ENCODE measurements at places on chromosomes 7 and 10.

- DNase-seq, result no peak
Measured at GRCh38 chr10:18202680-18203460, 62.6 kb downstream of the CACNB2 start.

DNA sequence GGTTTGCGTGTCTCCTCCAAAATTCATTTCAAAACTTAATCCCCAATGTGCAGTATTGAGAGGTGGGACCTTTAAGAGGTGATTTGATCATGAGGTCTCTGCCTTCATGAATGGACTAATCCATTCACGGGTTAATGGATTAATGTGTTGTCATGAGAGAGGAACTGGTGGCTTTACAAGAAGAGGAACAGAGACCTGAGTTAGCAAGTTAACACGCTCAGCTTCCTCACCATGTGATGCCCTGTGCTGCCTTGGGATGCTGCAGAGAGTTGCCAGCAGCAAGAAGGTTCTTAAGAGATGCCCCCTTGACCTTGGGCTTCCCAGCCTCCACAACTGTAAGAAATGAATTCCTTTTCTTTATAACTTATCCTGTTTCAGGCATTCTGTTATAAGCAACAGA, 3.7 kb upstream of the TCTN3 start:
- DNase-seq, result no peak

DNA sequence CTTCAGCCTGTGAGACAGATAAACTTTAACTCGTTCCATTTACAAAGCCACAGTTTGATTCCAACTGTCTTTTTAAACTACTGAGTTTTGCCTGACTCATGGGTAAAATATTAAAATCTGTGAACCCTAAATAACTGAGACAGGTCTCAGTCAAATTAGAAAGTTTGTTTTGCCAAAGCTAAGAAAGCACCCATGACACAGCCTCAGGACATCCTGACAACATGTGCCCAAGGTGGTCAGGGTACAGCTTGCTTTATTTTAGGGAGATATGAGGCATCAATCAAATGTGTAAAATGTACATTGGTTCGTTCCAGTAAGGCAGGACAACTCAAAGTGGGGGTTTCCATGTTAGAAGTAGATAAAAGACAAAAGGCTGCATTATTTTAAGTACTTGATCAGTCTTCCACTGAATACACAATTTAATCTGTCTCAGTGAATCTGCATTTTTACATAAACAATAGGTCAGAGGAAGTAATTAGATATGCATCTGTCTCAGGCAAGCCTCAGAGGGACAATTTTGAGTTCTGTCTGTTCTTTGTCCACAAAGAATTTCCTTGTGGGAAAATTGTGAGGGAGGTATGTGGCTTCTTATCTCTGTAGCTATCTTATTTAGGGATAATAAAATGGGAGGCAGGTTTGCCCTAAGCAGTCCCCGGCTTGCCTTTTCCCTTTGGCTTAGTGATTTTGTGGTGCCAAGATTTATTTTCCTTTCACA, 11.0 kb upstream of the PIP start:
- DNase-seq, result no peak

GRCh38 chr7:38385682-38386081, 112.2 kb upstream of the TARP start:
- DNase-seq, result no peak

DNA sequence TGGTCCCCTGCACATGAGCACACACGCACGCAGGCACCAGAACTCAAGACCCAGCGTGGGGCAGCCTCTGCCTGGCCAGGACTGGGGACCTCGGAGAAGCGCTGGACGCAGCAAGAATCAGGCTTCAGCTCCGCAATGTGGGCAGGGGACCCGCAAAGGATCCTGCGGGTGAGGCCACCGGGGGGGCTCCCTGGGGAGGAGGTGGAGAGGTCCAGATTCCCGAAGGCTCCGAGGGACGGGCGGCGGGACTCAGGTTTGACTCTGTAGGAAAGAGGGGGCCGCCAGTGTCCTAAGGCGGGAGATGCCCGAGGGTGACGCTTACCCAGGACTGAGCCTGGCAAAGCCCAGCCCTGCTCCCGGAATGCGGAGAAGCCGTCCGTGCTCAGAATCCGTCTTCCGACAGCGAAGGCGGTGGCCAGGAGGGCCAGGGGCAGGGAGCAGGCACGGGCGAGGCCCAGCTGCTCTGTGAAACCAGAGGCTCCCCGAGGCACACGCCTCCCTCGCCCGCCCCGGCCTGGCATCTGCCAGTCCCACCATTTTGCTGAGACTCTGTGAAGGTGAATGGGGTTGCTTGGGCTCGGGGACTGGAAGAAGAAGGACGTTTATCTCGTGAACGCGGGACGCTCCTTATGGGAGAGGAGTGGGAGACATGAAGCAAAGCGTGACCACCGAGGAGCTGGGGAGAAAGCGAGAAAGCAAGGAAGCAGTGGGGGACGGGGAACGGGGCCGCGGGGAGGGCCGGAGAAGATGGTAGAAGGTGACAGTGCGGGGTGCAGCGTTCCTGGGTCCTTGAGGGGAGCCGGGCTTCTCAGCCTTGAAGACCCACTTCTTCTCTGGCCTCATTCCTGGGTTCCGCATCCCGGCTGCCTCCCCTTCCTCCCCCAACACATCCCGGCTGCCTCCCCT, 489.2 kb downstream of the PTPRN2 start:
- DNase-seq, result no peak
